ENCODE measurements at places on chromosomes 1 and 21.

DNA sequence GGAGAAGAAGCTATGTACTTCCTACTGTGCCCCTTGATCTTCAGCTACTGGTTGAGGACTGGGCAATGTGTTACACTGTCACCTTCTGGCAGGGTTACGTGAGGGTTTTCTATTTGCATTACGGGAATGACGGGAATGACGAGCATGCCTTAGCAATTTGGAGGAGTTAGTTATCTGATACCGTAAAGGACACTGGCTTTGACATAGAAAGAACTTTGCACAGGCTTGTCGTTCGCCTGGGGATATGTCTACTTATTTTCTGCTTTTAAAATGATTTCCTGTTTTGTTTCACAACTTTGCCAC lies 19.8 kb upstream of the ACBD6 start:
- DNase-seq = no peak

GRCh38 chr1:37437087-37437486 lies 37.3 kb upstream of the ZC3H12A start:
- DNase-seq = no peak

DNA sequence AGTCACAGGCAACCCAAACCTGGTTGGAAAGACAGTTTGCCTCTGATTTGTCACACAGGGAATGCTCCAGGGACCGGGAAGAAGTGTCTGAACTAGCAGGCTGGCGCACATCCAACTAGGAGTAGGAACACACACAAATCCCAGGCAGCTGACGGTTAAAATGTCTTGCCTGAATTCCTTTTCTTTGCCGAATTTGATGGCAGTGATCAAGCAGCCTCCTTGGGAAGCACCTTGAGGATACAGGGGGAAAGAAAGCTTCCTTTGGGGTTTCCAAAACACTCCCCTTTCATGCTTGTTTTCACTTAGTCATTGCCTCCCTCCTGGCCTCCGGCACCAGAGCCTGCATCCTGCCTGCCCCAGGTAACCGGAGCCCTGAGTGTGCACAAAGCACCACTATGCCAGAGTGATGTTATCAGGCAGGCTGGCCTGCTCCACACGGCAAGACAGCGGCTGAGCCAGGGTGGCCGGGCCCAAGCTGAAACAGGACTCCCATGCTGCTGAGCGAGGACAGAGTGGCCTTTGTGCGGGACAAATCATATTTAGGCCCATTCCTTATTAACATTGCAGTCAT lies 193.8 kb downstream of the LMX1A start:
- no peak for DNase-seq

GRCh38 chr21:38012672-38013071 lies 96.4 kb upstream of the KCNJ6 start:
- no peak for DNase-seq

GRCh38 chr1:91777630-91778300 lies 108.2 kb downstream of the TGFBR3 start:
- DNase-seq = no peak

DNA sequence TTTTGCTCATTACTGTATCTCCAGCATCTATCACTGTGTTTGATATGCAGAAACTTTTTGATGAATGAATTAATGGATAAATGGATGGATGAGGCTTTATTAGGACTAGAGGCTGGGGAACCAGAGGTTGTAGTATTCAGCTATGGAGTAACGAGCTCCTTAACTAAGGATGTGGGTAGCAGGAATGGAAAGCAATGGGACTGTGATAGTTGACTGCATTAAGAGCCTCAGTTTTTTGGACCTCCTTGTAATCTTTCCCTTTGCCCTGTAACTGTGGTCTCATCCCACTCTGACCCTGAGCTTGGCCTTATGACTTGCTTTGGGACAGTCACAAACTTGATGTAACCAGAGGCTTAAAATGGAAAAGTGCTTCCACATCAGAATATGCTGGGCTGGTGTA lies 9.0 kb upstream of the RUNX1 start:
- no peak for DNase-seq

- DNase-seq = no peak
Observed at GRCh38 chr1:231576804-231577718, 48.6 kb downstream of the TSNAX start.

DNA sequence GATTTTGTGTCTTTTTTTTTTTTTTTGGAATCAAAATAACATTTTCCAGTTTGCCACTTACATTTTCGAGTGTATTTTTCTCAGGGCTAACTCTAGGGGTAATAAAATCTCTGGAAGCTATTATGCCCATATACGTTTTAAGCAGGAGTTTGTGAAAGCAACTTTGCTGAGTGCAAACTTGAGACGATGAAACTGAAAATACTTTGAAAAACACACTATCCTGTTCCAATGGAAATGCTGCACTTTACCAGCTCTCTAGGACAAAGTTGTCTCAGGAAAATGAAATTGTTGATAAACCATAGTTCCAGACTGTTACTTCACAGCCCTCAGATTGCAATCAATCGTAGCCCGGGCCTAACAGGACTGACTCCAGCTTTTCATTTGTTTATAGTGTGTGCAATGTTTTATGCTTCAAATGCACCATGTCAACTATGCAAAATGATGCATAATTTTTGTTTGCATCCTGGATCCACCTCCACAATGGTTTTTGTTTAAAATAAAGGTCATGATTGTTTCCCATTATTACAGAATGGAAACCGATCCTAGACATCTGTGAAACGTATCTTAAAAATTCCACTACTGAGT lies 220.6 kb upstream of the PKN2 start:
- DNase-seq = no peak

DNA sequence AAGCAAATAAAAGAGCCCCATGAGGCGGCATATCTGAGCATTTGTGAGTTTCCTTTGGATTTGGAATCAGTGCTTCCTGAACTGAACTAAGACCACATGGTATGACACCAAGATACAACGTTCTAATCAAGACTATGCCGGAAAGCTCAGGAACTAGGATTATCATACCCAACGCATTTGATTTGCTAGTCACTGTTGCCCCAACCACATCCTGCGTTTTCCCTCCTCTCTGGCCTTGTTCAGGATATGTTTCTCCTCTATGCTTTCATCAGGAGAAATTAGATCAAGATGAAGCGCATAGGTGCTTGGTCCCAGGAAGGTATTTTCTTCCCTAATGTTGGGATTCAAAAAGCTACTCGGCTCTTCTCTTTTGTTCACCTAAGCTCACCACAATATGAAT lies 79.3 kb downstream of the SLC35F3 start:
- no peak for DNase-seq

DNA sequence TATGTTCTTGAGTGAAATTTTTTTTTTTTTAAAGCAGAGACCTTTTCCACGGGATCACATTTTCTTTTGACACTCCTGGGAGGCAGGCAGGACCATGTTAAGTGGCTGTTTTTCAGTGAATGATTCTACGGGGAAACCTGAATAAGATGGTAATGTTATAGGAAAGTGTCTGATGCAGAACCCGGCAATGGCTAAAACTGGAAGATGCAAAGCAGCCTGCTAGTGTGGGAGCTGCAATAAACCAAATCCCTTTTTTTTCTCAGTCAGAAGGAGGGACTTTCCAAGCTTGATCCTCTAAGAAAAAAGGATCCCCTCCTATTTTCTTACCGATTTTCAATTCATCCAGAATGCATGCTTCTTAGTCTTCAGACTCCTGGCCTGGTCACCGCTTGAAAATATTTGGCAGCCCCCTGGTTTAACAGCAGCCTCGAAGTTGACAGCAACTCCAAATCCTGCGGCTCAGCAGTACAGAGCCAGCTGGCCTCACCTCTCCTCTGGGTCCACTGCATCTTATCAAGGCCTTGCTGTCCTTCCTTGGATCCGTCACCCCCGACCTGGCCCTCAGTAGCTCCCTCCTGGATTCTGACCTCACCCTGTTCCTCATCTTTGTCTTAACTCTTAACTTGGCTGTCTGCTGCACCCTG lies 5.6 kb downstream of the MX2 start:
- DNase-seq = no peak

- no peak for DNase-seq
Observed at GRCh38 chr1:201090541-201090940, 21.7 kb downstream of the CACNA1S start.

DNA sequence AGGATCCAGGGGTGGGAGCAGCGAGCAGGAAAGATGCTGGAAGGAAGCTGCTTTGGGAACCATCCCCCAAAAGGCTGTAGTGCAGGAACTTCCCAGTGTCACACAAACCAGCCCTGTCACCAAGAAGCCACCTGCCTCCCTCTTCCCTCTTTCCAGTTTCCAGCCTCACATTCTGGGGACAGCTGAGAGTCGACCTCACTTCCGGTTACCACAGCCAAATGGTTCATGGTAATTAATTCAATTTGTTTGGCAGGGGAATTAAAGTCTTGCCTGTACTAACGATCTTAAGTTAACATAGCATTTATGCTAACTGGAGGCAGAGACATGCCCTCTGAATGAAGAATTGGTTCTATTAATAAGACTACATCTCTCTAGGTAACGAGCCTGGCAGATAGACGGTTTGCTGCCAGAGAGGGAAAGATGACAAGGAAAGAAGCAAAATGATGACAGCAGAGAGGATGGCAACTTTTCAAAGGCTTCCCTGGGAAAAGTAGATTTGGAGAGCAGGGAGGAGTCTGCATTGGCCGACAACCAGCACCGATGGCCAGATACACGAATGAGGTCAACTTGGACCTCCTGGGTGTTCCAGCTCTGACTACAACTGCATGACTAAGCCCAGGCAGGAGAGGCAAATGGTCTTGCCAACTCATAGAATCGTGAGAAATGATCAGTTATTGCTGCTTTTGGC lies 64.1 kb downstream of the TMCO4 start:
- no peak for DNase-seq

DNA sequence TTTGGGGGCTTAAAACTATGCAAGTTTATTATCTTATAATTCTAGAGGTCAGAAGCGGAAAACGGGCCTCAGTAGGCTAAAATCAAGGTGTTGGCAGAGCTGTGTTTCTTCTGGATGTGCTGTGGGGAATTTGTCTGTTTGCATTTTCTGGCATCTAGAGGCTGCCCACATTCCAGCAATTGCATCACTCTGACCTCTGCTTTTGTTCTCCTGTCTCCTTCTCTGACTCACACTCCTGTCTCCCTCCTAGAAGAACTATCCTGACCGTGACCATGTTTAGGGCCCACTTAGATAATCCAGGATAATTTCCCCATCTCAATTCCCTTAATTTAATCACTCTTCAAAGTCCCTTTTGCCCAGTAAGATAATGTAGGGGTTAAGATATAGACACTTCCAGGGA lies 127.4 kb upstream of the DEPDC1 start:
- DNase-seq = no peak

- peak; percentile 4 for DNase-seq
Observed at GRCh38 chr1:19113697-19114092, 96.4 kb downstream of the UBR4 start.

DNA sequence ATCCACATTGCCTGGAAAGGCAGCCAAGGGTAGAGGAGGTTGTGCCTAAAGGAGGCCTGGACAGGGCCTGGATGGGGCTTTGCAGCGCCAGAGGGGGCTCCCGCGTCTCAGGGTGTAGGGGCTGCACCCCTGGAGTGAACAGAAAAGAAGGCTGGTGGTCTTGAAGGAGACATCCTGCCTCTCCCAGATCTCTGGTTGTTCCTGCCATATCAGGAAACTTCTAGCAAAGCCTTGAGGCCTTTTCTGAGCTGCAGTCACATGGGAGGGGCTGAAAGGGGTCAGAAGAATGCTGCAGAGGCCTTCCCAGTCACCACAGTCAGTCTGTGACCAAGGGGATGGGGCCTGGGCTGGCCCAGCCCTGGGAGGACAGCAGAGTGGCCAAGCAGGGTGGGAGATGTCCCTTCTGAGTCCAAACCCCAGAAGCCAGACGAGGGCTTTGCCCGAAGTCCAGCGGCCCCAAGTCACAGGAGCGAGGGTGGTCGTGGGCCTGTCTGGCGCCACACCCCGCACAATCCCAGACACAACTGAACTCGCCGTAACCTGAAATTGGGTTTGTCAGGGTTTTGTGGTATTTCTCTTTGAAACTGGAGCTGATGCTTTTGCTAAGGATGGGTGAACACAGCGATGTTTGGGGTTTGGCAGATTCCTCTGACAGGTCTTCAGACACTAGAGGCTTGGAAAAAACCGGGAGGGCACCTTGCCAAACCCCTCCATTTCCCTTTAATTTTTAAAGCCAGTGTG lies 29.6 kb downstream of the SIM2 start:
- DNase-seq = no peak

- no peak for DNase-seq
Observed at GRCh38 chr1:2921970-2922686, 99.1 kb upstream of the ACTRT2 start.

DNA sequence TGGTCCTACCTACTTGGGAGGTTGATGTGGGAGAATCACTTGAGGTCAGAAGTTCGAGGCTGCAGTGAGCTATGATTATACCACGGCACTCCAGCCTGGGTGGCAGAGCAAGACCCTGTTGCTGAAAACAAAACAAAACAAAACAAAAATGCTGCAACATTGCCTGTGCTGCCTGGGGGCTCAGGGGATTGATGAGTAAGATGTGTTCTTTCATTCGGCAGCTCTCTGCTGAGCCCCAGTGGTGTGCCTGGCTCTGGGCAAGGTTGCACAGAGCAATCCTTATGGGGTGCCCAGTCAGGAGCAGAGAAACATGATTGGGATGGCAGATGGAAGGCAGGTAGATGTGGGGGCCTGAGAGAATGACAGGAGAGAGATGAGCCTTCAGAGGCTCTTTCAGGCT lies 28.6 kb upstream of the KDM4A start:
- DNase-seq = no peak

GRCh38 chr21:16620786-16621320 lies 891.1 kb downstream of the USP25 start:
- no peak for DNase-seq

DNA sequence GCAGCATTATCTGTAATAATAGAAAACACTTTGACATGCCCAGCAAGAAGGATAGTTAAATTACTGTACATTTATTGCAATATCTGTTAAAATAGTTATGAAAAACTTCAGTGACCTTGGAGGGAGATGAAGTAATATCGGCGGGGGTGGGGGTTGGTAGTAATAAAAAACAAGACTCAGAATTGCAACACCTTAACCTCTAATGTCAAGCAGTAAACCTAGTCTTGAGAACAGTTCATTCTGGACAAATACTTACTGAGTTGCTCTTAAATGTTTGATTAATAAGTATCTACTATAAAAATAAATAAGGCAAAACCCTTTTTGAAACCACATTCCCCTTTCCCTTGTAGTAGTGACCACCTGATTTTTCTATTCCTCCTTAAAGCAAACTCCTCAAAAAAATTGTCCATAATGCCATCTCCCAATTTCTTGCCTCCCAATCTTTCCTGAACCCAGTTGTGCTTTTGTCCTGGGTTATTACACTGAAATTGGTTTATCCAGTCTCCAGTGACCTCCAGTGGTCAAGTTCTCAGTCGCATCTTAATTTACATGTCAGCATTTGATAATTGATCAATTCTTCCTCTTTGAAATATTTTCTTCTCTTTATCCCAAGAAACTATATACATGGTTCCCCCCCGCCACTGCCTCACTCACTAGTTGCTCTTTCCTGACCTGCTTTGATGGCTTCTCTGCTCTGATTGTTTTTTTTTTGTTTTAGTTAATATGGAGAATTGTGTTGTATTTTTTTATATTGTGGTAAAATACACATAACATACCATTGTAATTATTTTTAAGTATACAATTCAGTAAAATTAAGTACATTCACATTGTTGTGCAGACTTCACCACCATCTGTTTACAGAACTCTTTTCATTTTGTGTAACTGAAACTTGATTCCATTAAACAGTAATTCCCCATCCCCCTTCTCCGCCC lies 36.8 kb downstream of the RAP1A start:
- peak; percentile 30 for DNase-seq
